ENCODE measurements at places on chromosomes 16 and 17.

DNA sequence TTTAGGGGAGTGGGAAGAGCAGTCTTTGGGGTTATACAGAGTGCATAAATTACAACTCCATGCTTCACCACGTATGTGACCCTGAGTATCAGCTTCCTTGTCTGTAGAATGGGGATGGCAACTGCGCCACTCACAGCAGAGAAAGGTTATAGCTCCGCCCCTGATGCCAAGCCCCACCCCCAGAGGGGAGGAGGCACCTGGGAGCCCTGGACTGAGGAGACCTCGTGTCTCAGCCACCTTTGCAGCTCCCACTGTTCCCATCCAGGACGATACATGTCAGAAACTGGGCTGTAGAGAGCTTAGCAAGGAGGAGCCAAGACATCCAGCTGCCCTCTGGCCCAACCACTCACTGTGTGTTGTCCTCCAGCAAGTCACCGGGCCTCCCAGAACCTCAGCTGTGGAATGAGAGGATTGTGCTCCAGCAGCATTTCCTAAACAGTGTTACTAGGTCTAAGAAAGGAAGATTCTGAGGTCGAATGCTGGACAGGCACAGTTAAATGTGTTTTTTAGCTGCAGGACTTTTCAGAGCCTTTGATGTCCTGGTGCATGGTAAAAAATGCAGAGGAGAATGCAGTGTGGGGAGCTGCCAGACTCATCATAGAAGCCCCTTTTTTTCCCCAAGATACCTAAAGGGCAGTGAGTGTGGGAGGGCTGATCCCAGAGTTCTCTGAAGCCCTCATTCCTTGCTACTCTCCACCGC lies 49.4 kb downstream of the BEAN1 start:
- DNase-seq: peak; percentile 59

DNA sequence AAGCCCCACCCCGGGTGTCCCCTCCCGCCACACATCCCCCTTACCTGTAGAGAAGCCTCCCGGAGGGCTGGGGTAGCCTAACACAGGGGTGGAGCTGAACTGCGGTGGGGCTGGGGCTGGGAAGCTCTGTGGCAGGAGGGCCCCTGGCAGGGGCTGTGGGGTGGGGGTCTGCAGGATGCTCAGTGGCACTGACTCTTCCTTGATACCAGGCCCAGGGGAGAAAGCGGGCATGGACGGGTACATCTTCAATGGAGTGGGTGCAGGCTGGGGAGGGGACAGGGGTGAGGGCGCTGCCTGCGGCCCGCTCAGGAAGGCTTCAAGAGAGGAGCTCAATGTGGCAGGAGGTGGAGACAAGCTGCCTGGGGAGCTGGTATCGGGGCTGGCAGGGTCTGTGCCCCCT lies 16.7 kb downstream of the SREBF1 start:
- no peak for DNase-seq

DNA sequence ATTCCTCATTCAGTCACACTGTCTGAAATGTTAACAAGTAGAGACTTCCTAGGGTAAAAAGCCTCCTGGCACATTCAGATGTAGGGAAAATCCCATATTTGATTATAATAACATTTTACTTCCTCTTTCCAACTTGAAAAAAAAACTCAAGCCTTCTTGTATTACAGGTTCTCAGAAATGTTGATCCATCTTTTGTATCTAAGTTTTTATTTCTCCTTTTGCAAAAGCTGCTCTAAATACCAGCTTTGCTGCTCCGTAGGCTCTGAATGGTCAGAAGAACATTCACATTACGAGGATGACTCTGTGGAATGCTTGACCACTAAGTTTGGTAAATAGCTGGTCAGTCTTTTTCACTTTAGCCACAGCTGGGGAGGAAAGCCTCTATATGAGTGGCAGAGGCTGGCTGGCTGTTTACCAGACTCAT lies 13.2 kb upstream of the HEATR6 start:
- no peak for DNase-seq

- DNase-seq: no peak
Observed at GRCh38 chr16:23333831-23334456, 31.8 kb downstream of the SCNN1B start.

- DNase-seq: no peak
Observed at GRCh38 chr16:89449726-89450335, 40.5 kb downstream of the ANKRD11 start.

GRCh38 chr16:65200857-65201256 lies 79.0 kb upstream of the CDH11 start:
- DNase-seq: no peak

DNA sequence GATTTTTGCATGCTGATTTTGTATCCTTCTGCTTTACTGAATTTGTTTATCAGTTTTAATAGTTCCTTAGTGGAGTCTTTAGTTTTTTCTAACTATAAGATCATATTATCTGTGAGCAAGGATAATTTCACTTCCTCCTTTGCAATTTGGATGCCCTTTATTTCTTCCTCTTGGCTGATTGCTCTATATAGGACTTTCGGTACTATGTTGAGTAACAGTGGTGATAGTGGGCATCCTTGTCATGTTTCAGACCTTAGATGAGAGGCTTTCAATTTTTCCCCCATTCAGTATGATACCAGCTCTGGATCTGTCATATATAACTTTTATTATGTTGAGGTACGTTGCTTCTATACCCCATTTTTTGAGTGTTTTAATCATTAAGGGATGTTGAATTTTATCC lies 224.5 kb upstream of the CNTNAP4 start:
- DNase-seq: no peak
